Chondrocyte (in vitro differentiated cells): ENCODE measurements at places on chromosomes 6 and 20. TPM values are rescaled to one million over a fixed set of nuclear protein-coding genes. Genes with fewer than 3 reads are reported as not detected.

DNA sequence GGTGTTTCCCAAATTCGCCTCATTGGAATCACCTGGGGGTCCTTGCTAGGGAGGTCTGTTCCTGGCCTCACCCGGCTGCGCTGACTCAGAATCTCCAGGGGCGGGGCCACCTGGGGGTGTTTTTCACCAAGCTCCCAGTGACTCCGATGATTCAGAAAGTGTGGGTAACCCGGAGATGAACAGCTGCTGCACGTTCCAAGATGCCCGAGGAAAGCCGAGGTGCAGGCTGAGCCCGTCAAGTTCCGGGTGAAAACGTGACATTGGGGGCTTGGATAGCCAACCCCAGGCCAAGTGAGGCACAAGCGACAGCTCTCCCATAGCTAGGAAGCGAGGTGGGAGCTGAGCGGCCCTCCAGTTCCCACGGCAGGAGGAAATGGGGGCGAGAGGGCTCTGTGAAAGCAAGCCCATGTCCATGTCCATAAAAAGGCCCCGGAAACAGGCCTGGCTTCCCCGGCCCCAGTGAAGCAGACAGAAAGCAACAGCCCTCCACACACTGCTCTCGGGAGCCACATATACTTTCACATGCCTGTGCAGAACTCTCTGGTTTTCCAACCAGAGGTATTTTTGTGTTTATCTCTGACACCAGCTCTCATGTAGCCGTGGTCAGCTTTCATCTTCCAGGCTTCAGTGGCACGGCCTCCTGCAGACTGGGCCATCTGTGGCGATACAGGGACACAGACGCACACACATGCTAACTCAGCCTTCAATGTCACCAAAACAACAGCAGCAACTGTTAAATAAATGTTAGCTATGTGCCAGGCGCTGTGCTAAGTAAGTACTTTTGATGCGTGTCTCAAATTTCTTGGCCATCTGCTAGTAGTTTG lies 90.7 kb upstream of the CCDC28A start:
- no peak for DNase-seq

- DNase-seq, result no peak
Measured at GRCh38 chr6:144939921-144940320, 654.8 kb downstream of the UTRN start.

Gene SLCO4A1
- total RNA-seq, result not detected in 3 replicates

Gene CDSN
- 0.12 TPM in 1 of 3 replicates, not detected in the others for total RNA-seq

DNA sequence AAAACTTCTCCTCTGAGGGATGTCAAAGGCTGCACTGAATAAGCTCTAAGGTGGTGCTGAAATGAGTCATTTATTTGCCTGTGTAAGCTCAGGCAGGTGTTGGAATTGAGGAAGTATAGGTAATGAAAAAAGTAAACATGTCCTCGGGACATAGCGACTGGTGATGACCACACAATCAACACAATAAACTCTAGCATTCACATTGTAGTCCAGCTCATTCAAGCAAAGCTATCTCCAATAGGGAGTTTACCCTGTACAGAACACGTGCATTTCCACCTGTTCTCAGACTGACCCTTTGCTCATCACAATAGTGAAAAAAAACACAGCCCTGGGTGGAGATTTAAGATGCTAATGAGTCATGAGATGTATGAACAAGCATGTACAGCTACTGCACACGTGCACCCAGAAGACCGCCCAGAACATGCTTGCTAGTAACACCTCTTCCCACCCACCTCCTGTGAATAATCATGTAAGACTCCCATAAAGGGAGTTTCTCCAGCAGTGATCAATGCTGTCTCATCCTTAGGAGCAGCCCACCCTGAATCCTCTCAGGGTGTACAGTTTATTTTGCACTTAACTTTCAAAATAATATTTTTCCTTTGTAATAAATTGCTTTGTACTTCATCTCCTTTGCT lies 33.0 kb upstream of the POU5F1 start:
- DNase-seq, result no peak

Gene CGA
- total RNA-seq, result 1.3 TPM in 1 of 3 replicates, not detected in the others

DNA sequence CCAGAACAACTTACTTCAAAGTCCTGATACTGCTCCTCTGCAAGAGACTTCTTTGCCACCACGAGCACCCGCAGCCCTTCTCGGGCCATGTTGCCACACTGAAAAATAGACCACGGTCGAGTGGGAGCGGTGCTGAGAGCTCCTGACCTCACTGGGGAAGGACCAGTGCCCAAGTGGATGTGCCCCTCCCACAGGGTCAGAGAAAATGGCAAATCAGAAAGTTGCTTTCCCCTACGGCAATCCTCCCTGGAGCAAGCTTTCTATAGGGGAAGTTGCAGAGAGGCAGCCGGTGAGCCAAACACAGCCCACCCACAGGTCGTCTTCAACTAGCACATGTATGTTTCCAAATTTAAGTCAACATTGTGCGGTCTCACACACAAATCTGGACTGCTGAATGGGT lies 85.1 kb upstream of the NFATC2 start:
- DNase-seq, result no peak

GRCh38 chr20:52470561-52470960 lies 279.0 kb upstream of the ZFP64 start:
- DNase-seq, result no peak

DNA sequence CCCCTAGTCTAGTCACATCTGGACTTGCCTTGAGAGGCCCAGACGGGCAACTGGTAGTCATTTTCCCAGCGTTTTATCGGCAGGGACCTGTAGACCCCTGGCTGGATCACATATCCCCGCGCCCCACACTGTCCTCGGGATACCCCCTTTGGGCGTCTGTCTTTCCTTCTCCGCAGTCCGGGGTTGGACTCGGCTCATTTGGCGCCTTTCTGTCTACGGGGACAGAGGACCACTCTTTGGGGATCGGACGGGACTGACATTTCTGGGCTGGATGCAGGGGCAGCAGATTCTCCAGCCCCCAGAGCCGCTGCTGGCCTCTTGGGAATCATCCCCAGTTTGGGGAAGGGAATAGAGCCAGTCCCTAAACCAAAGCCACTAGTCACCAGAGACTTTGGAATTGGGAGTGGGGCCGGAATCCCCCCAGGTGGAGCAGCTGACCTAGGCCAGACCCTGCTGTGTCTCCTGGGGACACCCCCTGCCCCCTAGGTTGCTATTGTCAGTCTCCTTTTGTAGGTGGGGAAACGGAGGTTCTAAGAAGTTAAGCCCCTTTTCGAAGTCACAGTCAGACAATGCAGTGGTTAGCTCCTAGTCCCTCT lies 734 bp downstream of the FAM110A start:
- peak; percentile 89 for DNase-seq

Gene ANGPT4
- 0.12 TPM in 1 of 3 replicates, not detected in the others for total RNA-seq

- no peak for DNase-seq
Measured at GRCh38 chr20:43954704-43955061, 40.0 kb downstream of the TOX2 start.

Gene TLDC2
- total RNA-seq, result not detected in 3 replicates

Gene KIF13A
- 39.5 to 51.9 TPM (median 49.7 TPM) in 3 replicates for total RNA-seq
